ENCODE measurements at places on chromosomes 2 and 18. TPM values are rescaled to one million over a fixed set of nuclear protein-coding genes. Genes with fewer than 3 reads are reported as not detected.

The PDE6D gene
- 79.0 TPM for polyA plus RNA-seq

The MC4R gene
- not detected for polyA plus RNA-seq

The NMUR1 gene
- not detected for polyA plus RNA-seq

The NEUROD1 gene
- 14.2 TPM for polyA plus RNA-seq

The LRPPRC gene
- polyA plus RNA-seq, result 84.8 TPM

The ANKAR gene
- polyA plus RNA-seq, result 1.5 TPM

The EVA1A gene
- 1.7 TPM for polyA plus RNA-seq

The TMEM150A gene
- 0.46 TPM for polyA plus RNA-seq

The RBM44 gene
- 0.35 TPM for polyA plus RNA-seq

The LINC00305 gene
- not detected for polyA plus RNA-seq

The ABCB11 gene
- polyA plus RNA-seq, result 0.03 TPM

The PSTPIP2 gene
- polyA plus RNA-seq, result 1.6 TPM

The CCDC74B gene
- polyA plus RNA-seq, result 0.92 TPM

The AKAIN1 gene
- 444 TPM for polyA plus RNA-seq

The STARD6 gene
- not detected for polyA plus RNA-seq

The PTH2R gene
- not detected for polyA plus RNA-seq

The SATB2 gene
- polyA plus RNA-seq, result 11.9 TPM

The CDH2 gene
- polyA plus RNA-seq, result 121 TPM

The GALNT3 gene
- polyA plus RNA-seq, result not detected

The SPHKAP gene
- 4.3 TPM for polyA plus RNA-seq

The CPLX4 gene
- polyA plus RNA-seq, result 1.4 TPM

The AGFG1 gene
- polyA plus RNA-seq, result 113 TPM

The KCNK3 gene
- 0.39 TPM for polyA plus RNA-seq

The LRRC30 gene
- not detected for polyA plus RNA-seq

The GATA6 gene
- polyA plus RNA-seq, result not detected

The HAUS1 gene
- 38.0 TPM for polyA plus RNA-seq

The ONECUT2 gene
- polyA plus RNA-seq, result 2.1 TPM

The RAD51AP2 gene
- polyA plus RNA-seq, result 0.46 TPM

The SERPINB11 gene
- polyA plus RNA-seq, result not detected

The PSMA8 gene
- polyA plus RNA-seq, result 1.5 TPM

The ZNF2 gene
- 2.8 TPM for polyA plus RNA-seq

The APLF gene
- not detected for polyA plus RNA-seq

The IL36RN gene
- polyA plus RNA-seq, result not detected

The FAM161A gene
- 3.0 TPM for polyA plus RNA-seq

The FRZB gene
- 2.3 TPM for polyA plus RNA-seq
